ENCODE measurements at places on chromosomes 11 and 22.

- DNase-seq = no peak
Measured at GRCh38 chr11:61627850-61628661, 47.2 kb upstream of the SYT7 start.

GRCh38 chr11:66327171-66328030 lies 8.8 kb downstream of the RIN1 start:
- DNase-seq = no peak

DNA sequence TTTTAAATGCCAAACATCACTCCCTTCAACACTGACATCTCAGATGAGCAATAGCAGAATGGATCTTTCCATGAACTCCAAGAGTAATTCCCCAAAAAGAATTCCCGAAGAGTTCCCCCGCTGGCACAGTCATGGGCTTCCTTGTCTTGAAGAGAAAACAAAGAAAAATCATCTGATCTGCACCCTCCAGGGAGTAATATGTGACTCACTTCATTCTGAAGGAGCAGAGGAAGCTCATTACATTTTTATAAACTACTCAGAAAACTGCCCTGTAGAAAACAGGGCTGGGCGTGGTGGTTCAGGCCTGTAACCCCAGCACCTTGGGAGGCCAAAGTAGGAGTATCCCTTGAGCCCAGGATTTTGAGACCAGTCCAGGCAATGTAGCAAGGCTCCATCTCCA lies 35.7 kb downstream of the CELSR1 start:
- no peak for DNase-seq

- peak; percentile 84 for DNase-seq
Measured at GRCh38 chr11:45930031-45930794, 7.8 kb downstream of the LARGE2 start.

DNA sequence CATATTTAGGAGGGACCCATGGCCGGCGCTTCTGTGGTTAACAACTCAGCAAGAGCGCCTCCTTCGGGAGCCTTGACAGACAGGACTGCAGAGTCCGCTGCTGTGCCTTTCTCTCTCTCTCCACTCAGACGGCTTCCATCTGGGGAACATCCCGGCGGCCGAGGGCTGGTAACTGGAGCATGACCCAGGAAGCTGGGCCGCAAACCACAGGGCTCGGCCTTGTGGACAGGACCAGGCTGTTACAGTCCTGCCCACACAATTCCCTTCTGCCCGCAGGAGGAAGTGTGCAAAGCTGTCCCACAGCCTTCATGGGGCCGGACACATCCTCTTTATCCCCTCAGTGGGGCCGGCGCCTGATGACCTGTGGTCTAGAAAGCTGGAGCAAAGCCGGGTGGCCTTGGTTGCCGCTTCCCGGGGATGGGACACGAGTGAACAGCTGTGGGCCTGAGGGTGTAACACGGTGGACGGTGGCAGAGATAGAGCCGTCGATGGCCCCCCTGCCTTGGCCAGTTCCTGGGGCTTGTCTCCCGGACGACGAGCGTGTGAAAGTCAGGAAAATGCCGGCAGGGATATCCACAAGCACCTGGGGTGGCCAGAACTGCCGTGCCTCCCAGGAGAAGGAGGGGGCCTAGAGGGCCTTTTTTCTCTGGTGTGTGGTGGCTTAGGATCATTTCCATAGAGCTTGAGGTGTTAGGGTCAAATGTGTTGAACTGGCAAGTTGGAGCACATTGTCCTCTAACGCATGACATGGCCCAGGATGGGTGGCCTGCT lies 50.1 kb downstream of the FBLN1 start:
- DNase-seq = no peak

DNA sequence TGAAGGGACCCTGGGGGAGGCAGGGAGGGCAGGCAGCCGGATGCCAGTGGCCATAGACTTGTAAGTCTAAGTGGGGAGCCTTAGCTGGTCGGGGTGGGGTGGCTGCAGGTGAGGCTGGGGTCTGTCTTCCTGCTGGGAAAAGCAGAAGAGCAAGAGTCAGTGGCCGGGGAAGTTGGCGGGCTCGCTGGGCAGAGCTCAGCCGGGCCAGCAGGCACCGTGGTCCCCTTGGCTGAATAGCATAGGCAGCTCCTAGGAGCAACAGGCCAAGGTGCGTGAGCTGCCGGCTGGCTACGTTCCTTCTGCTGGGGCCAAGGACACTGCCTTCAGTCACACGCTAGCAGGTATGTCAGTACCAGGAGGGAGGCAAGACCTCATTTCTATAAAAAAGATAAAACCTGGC lies 67.8 kb upstream of the A4GALT start:
- DNase-seq = no peak

GRCh38 chr22:50169181-50169759 lies 1.3 kb upstream of the PANX2 start:
- no peak for DNase-seq

DNA sequence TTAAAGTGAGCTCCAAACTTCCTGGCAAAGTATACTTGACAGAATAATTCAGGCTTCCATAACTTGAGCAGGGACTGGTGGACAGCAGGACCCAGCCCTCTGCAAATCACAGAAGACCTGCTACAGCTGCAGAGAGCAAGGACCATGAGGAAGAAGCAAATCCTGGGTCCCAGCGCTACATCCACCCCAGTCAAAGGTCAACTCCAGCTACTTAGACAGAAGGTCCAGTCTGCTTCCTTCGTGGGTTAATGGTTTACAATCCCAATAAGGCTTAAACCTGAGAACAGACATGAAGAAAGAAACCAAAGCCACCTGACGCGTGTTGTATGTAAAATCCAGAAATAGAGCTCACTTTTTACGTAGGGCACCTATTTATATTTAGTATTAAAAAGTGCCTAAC lies 57.7 kb downstream of the SHANK2 start:
- no peak for DNase-seq

DNA sequence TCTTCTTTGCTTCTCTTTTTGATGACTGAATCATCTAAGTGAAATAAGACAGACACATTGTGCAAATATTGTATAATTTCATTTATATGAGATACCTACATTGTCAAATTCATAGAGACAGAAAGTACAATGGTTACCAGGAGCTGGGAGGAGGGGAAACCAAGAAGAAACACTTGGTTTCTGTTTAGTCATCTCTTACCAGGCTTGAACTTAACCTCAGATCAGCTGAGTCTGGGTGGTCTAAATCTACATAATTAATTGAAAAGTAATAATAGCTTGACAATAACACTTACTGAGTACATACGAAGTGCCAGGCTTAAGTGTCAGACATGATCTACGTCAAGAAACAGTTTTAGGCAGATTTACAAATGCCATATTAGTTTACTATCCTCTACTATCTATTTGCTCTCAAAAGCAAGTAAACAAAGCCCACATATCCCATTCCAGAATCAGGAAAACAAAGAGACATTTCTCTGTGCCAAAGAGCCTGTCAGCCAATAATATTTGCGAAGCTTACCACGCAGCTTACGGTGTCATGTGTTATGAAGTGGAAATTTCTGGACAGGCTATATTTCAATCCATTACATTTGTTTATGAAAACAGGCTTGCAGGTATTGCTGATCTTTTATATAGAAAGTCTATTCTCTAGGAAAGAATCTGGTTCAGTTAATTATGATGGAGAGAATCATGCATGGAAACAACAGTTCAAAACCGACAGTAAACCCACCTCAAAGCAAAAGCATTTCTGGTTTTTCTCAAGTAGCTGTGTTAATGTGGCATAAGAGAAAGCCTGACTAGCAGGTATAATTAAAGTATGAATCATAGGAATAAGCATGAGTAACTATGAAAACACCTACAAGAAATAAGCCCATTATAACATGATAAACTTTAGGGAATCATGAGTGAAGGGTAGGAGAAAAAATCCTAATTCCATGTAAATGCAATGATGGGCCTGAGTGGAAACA lies 2.7 kb upstream of the ARHGAP42 start:
- no peak for DNase-seq

- DNase-seq = no peak
Measured at GRCh38 chr11:14872032-14872431, 20.0 kb downstream of the CYP2R1 start.

GRCh38 chr11:102596578-102596977 lies 28.6 kb downstream of the MMP20 start:
- DNase-seq = no peak

DNA sequence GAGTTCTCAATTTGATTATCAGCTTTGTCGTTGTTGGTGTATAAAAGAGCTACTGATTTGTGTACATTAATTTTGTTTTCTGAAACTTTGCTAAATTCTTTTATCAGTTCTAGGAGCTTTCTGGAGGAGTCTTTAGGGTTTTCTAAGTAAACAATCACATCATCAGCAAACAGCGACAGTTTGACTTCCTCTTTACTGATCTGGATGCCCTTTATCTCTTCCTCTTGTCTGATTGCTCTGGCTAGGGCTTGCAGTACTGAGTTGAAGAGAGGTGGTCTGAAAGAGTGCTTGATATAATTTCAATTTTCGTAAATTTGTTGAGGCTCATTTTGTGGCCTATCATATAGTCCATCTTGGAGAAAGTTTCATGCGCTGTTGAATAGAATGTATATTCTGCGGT lies 213.0 kb downstream of the DLG2 start:
- DNase-seq = no peak

GRCh38 chr11:66414120-66414934 lies 6.5 kb upstream of the NPAS4 start:
- no peak for DNase-seq

DNA sequence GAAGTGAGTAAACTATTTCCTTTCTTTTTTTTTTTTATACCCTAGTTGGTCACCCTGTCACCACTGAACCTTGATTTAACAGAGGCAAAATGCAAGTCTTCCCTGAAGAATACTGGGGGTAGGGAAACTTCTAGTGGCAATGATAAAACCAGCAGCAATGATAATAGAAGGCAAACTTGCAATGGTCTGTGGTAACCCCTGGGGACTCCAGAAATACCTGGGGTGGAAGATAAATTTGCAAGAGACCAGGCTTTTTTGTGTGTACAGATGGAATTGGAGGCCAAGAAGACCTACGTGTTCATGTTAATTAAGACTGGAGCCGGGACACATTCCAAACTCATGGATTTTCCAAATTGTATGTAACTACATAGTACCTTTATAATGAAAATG lies 11.6 kb downstream of the APOL5 start:
- DNase-seq = no peak

- DNase-seq = no peak
Measured at GRCh38 chr22:37324340-37325038, 42.2 kb downstream of the CYTH4 start.

Measured in NCI-H2081 treated with DMSO at 0.1 percent for 48 hours (cell line).